Activated naive CD4-positive, alpha-beta T cell treated with anti-CD3 and anti-CD28 coated beads, Interleukin-2, amount 10 ng/mL, durations not matched to agents 7 days and 5 days (primary cell): ENCODE measurements at places on chromosomes 13 and 19.

DNA sequence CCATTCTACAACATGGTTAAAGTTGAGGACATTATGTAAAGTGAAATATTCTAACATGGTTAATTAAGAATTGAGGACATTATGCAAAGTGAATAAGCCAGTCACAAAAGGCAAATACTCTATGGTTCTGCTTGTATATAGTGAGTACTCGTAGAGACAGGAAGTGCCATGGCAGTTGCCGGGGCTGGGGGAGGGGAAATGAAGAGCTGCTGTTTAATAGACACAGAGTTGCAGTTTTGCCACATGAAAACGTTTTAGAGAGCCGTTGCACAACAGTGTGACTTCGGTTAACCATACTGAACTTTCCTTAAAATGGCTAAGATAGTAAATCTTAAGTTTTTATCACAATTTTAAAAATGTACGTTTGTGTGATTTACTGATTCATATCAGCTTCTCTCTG, 176.9 kb downstream of the SHISA2 start:
- peak; percentile 84 for DNase-seq

GRCh38 chr13:25494698-25495411, 123.1 kb downstream of the ATP8A2 start:
- no peak for DNase-seq

DNA sequence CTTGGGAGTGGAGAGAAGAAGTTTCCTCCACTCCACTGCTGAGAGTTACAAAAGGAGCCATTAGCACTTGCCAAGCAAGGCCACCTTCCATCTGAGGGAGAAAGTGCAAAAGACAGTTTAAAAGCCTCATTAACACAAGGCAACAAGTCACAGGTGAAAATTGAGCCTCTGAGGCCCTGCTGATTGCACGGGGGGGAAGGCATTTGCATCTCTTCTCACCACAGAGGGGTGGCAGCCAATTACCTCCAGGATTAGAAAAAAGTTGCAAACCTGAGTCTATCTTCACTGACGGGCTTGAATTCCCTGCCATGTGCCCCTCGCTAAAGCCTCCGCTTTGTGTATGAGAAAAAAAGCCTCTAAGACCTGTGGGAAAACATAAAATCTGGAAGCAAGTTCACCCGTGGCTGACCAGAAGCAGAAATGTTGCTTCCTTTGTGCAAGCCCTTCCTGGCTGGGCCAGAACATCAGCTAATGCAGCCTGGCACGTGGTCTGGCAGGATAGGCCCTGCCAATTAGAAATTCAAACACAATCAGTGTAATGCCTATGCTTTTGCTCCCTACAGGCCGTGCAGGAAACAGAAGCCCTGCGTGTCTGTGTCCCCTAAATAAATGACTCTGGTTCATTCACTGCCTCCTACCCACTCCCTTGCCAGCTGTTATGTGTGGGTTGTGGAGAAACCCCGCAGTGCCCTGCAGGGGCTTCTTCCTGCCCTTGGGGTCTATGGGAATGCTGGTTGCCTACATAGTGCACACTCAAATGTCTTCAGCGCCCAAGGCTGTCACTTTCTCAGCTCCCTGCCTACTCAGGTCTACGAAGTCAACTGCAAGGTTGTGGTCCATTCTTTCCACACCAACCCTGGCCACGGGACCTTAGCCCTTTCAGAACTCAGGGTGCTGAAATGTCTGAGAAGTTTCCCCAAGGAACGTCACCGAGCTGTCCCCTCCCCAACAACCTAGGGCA, 150.2 kb downstream of the UQCRFS1 start:
- no peak for DNase-seq

DNA sequence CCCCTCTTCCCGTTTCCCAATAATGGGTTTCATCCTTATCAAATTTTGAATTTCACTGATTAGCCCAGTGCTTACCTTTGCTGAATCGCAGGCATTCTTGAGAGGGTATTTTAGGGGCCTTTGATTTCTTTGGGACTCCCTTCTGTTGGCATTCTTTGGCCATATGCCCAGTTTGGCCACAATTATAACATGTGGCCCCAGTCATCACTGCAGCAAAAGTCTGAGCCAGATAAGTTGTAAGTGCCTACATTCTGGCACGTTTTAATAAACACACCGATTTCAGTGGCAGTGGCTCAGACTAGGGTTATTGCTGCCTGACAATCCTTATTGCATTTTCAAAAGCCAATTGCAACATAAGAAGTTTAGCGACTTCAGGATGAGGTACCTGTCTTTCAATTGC, 41.4 kb downstream of the ZNF726 start:
- no peak for DNase-seq

DNA sequence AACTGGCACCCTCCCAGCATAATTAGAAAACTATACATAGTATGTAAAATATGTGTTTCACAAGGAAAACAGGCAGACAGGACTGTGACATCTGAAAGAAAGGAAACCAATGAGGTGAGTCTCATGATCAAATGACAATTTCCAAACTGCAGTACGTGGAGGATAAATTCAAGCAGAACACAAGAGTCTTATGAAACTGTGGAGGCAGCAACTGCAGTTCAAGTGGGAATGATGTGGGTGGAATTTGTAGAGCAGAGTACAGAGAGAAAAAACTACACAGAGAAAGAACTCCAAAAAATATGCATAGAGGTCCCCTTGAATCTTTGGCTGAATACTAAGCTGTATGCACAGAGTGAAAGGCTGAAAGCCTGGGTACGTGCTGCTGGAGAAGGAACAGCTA, 9.7 kb downstream of the SIGLEC6 start:
- DNase-seq = no peak

DNA sequence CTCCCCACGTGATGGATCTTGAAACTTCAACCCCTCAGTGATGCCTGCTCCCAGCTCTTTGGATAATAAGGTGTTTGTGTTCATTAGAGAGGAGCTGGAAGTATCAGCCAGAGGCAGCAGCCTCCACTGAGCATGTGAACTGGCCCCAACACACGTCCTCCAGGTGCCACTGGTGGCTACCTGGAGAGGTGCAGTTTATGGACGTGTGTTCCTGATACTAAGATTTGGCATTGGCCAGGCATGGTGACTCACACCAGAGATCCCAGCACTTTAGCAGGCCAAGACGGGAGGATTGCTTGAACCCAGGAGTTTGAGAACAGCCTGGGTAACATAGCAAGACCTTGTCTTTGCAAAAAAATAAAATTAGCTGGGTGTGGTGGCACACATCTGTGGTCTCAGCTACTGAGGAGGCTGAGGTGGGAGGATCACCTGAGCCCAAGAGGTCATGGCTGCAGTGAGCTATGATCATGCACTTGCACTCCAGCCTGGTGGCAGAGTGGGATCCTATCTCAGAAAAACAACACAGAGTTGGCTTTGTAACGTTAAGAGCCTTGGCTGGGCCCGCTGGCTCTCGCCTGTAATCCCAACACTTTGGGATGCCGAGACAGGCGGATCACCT, 34.4 kb downstream of the SLC25A42 start:
- no peak for DNase-seq

DNA sequence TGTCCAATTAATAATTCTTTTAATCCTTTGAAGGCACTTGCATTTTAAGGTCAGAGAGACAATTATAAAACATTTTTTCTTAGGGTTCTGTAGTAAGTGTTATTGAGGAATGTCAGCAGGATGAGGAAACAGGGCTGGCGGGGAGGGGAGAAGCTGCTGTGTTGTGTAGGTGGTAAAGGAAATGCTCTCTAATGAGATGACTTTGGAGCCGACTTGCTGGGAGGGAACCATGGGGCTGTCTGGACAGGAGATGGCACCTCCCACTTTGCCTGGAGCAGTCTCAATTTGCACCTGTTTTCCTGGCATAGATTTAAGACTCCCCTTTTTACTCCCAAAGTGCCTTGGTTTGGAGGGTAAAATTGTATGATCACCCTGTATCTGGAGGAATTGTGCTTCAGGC, 230.4 kb downstream of the ATP8A2 start:
- no peak for DNase-seq

DNA sequence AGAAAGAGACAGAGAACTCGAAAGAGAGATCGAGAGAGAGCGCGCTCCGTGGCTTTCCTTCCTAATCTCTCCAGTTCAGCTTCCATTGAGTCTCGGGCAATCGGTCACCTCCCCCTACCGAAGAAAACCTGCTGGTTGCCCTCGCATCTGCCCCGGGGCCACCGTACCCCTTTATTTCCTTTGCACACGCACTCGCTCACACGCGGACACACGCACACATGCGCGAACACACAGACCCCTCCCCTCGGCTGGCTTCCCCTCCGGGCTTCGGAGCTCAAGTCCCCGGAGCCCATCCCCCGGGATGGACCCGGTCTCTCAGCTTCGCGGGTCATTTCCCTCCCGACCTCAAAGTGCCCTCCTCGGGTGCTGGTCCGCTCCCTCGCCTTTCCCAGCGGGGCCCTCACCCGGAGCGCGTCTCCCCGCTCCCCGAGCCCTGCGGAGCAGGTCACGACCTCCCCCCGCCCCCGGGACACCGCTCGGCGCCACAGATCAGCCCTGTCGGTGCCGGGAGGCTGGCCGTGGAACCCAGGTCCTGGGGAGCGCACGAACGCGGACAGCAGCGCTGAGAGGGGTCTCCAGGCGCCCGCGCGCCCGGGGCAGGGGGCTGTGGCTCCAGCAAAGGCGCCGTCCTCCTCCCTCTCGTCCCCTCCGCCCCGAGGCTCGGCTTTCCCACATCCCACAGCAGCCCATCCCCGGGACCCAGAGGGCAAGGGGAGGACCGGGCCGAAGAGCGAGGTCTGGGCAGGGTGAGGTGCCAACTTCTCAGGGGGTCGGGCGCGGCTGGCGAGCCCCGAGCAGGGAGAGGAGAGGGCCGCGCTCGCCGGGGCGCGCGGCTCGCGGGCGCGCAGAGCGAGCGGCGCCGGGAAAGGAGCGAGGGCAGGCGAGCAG, 1.8 kb downstream of the DACH1 start:
- no peak for DNase-seq

DNA sequence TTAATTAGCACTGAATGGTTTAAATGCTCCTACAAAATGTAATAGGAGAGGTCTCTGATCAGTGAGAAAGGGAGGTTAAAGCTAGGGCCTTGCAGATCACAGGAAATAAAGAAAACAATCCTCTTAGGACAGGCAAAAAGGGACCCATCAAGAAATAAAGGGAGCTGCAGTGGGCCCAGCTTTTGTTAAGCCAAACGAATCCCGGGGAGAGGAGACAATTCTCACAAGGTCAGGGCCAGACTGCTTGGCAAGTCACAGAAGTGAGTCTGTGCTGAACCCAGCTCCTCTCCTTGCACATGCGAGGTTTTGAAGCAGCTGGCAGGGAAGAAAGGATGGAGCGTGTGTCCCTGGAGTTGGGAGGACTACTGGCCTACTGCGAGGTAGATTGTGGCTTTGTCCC, 285.8 kb downstream of the COG6 start:
- DNase-seq = no peak

DNA sequence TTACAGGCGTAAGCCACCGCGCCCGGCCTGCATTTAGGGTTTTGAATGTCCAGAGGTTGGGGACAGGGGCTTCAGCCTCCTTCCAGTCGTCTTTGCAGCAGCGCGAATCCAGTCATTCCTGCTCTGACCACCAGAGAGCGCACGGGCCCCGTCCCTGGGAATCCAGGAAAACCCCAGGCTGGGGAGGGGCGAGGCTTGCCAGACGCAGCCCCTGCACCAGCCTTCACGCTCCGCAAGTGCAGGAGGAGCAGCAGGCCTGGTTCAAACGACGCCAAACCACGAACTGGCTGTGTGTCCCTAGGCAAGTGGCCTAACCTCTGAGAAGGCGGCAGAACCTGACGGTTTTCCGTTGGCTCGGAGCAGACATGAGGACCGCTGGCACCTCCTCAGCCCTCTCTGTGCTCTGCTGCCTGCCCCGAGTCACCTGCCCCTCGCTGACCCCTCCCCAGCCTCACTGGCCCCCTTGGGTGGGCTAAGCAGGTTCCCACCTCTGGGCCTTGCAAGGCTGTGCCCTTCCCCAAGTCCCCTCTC, 2.0 kb upstream of the RNF126 start:
- peak; percentile 88 for DNase-seq

DNA sequence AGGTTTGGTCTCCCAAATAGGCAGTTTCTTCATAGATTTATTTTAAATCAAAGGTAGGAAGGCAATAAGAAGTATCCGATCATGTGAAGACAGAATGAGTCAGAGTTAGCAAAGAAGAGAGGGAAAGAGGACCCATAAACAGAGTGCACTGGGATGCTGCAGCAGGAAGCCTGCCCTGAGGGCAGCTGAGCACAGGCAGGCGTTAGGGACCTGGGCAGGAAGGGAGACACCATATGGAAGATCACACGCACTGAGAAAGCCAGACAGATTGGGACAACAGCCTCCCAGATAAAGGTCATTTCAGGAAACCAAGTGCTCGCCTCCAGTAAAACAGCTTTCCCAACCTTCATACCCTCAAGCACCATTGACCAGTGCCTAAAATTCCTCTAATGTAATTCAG, 598.0 kb downstream of the EFNB2 start:
- no peak for DNase-seq

DNA sequence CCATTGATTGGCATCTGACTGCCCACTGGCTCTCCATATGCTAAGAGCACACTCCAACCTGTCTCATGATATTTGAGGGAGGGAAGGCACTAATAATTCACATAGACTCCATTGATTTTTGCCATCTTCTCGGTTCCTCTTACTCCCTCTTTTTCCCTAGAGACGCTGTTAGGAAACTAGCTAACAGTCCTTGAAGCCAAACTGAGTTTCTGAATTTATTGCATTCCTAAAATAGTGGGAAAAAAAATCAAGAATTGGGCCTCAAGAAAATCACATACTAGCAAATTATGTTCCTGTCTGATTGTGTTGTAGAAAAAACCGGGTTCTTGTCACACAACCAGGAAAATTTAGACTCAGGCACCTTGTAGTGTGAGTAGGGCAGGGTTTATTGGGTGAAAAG, 86.4 kb upstream of the SLC7A1 start:
- no peak for DNase-seq

GRCh38 chr13:88162076-88162702, 491.0 kb downstream of the SLITRK5 start:
- DNase-seq = no peak

DNA sequence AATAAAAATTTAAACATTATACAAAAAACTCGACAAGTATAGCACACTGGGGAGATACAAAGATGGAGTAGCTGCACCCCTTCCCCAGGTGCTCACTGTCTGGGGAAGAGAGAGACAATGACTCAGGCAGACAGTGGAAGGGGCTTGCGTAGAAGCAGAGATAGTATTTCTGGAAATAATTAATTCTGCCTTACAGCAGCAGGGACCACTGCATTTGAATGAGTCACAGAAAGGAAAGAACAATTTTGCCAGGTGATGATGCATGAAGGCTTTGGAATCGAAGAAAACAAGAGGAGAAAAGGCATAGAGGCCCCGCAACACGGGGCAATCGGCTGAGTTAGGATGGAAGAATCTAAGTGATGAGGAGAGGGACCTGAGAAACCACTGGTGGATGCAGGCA, 447.4 kb downstream of the EFNB2 start:
- DNase-seq = no peak

- peak; percentile 23 for DNase-seq
Observed at GRCh38 chr13:91399189-91400062, 1.0 kb downstream of the GPC5 start.

- no peak for DNase-seq
Observed at GRCh38 chr19:44648631-44649251, 5.0 kb downstream of the PVR start.
